ENCODE measurements at places on chromosomes 7 and 10. TPM values are rescaled to one million over a fixed set of nuclear protein-coding genes. Genes with fewer than 3 reads are reported as not detected.

Gene FAM25A
- polyA plus RNA-seq = not detected

Gene SEPTIN14
- not detected for polyA plus RNA-seq

Gene LEP
- not detected for polyA plus RNA-seq

Gene FOXI2
- not detected for polyA plus RNA-seq

Gene CHST3
- polyA plus RNA-seq = 23.1 TPM

Gene BMI1
- polyA plus RNA-seq = 44.4 TPM

Gene HHEX
- polyA plus RNA-seq = 16.0 TPM

Gene ANKRD7
- polyA plus RNA-seq = 0.63 TPM

Gene AVL9
- polyA plus RNA-seq = 19.4 TPM

Gene PRTFDC1
- 34.0 TPM for polyA plus RNA-seq

Gene ZNF488
- polyA plus RNA-seq = 8.3 TPM

Gene CDC14C
- 0.06 TPM for polyA plus RNA-seq

Gene SLC18A3
- polyA plus RNA-seq = not detected

Gene APBB1IP
- 7.5 TPM for polyA plus RNA-seq

Gene RBM20
- 2.0 TPM for polyA plus RNA-seq

Gene RBP3
- not detected for polyA plus RNA-seq

Gene ZP3
- 19.5 TPM for polyA plus RNA-seq

Gene CFAP46
- polyA plus RNA-seq = 1.8 TPM

Gene SEMA4G
- polyA plus RNA-seq = 13.5 TPM

Gene SPDYE16
- not detected for polyA plus RNA-seq

Gene NME8
- polyA plus RNA-seq = not detected

Gene HOXA3
- polyA plus RNA-seq = 5.8 TPM

Gene HGF
- polyA plus RNA-seq = 0.06 TPM

Gene KLF14
- not detected for polyA plus RNA-seq

Gene SLC39A12
- not detected for polyA plus RNA-seq

Gene SPDYE1
- polyA plus RNA-seq = not detected

Gene CRHR2
- not detected for polyA plus RNA-seq

Gene UNCX
- polyA plus RNA-seq = not detected

Gene OPTN
- 34.5 TPM for polyA plus RNA-seq

Gene GBX1
- polyA plus RNA-seq = not detected

Gene MLXIPL
- 1.8 TPM for polyA plus RNA-seq

Gene MYH16
- polyA plus RNA-seq = 0.32 TPM

Gene ADRB1
- 0.62 TPM for polyA plus RNA-seq

Gene PAPOLB
- polyA plus RNA-seq = not detected

Gene UCN3
- 0.11 TPM for polyA plus RNA-seq

Gene TACC2
- 83.3 TPM for polyA plus RNA-seq

Gene CC2D2B
- 0.15 TPM for polyA plus RNA-seq

Gene MRPS33
- 132 TPM for polyA plus RNA-seq

Gene ZCCHC24
- 4.2 TPM for polyA plus RNA-seq

Gene RAB19
- polyA plus RNA-seq = not detected

Gene GPR26
- polyA plus RNA-seq = not detected

Gene CPA4
- 15.0 TPM for polyA plus RNA-seq

Gene ACSL5
- 0.15 TPM for polyA plus RNA-seq

Gene GPRIN2
- 29.9 TPM for polyA plus RNA-seq

Gene AZGP1
- polyA plus RNA-seq = not detected

Gene UTF1
- polyA plus RNA-seq = not detected

Gene MYO1G
- polyA plus RNA-seq = 0.06 TPM

Gene NXPH1
- not detected for polyA plus RNA-seq

Gene TSPAN12
- 0.41 TPM for polyA plus RNA-seq

Gene OIT3
- 0.08 TPM for polyA plus RNA-seq

Gene VAX1
- polyA plus RNA-seq = 0.68 TPM

Gene ADRA2A
- polyA plus RNA-seq = not detected

Gene CD36
- 0.13 TPM for polyA plus RNA-seq

Gene SLC29A4
- polyA plus RNA-seq = 14.8 TPM

All from A549 (cell line).